SIG-M5 (cell line): ENCODE measurements at places on chromosomes 4 and X.

GRCh38 chr4:180675359-180675650, 1567.9 kb upstream of the TENM3 start:
- no peak for DNase-seq

- DNase-seq, result no peak
Measured at GRCh38 chr4:20639346-20639745, 60.9 kb upstream of the PACRGL start.

GRCh38 chr4:16122784-16123183, 39.0 kb upstream of the PROM1 start:
- no peak for DNase-seq

GRCh38 chr4:128337863-128338262, 50.2 kb upstream of the PGRMC2 start:
- no peak for DNase-seq

- no peak for DNase-seq
Measured at GRCh38 chr4:4981427-4981826, 37.8 kb downstream of the CYTL1 start.

- no peak for DNase-seq
Measured at GRCh38 chr4:100483796-100484195, 34.0 kb downstream of the EMCN start.

DNA sequence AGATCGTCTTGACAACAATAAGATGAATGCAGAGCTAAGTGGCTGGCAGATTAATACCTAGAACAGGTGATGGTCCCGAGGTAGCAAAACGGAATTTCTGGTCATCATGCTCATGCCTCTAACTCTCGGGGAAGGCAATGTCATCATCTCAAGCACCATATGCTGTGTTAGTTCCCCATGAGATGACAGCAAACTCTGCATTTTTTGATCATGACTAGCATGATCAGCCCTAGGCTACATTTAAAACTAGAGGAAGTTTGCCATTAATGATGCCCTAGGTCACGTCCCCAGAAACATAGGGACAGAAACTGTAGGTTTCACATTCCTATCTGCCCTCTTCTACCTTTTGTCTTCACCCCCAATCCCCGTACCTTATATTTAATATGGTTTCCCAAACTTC, 11.6 kb downstream of the LPAR4 start:
- no peak for DNase-seq

DNA sequence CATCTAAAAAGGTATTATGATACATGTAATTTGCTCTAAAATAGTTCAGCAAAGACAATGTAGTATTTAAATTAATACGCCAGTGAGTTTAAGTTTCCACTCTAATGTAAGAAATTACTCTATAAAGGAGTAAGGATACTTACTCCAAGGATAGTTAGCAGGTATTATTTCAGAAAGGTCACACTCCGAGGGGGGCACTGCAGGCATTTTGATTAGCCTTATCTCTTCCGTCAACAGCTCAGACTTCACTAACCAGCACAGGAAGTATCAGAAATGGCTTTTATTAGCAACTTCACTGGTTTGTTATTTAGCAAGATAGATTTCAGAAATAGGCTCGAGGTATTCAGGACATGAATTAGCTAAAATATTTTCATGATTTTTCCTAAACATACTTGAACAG, 127.0 kb downstream of the COX18 start:
- DNase-seq, result no peak

DNA sequence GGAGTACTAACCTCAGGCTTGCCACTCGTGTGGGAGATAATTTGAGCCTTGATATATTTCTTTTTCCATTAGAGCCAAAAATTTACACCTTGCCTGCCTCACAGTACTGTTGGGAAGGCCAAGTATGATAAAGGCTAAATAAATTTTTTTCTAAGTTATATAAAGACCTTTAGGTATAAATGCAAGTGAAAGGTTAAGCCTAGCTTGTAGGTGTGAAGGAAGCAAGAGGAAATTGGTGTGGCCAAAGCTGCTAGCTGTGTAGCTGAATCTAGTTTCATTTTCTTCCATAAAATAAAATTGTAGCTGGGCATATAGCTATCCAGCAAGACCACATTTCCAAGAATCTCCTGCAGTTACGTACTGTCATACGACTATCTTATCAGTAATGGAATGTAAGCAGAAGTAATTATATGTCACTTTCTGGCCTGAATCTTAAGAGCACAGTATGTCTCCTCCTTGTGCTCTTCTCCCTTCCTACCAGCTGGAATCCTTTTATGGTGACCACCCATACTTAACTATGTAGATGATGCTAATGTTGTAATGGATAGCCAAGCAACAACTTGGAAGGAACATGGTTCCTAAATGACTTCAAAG, 14.3 kb upstream of the GABRE start:
- DNase-seq, result no peak

- DNase-seq, result no peak
Measured at GRCh38 chr4:67922697-67923096, 38.9 kb upstream of the TMPRSS11D start.

DNA sequence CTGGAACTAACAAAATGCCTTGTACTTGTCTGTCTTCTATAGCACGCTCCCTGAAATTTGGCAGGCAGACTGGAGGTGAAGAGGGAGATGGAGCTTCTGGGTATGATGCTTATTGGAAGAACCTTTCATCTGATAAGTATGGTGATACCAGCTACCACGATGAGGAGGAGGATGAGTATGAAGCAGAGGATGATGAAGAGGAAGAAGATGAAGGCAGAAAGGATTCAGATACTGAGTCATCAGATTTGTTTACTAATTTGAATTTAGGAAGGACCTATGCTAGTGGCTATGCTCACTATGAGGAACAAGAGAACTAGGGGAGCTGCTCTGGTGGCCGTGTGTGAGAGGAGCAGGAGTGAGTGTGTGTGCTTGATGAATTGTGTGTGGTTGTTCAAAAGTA, 13.0 kb downstream of the ZNF330 start:
- no peak for DNase-seq

DNA sequence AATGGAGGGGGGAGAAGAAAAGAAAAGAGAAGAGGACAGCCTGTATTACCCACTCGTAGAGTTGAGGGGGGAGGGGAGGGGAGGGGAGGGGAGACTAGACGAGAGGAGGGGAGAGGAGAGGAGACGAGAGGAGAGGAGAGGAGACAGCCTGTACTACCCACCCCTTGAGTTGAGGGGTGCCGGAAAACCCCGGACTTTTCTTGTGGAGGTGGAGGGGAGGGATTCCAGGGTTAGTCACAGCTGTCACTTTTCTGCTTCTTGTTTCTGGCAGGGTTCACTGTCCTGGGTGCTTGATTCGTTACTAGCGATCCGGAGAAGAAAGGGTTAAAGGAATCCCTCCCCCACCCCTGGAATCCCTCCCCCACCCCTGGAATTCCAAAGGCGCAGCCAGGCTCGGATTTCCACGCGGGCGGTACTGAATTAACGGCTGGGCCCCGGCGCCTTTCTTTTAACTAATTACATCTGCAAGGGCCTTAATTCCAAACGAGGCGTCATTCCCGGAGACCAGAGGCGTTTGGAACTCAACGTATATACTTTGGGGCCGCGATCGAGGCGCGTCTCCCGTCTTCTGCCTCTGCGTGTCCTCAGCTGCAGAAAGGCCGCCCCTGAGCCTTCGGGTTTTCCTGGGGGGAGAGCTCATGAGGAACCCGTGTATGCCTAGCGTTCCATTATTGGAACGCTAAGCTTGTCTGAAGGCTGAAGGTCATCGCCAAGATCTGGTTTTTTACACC, 20.1 kb upstream of the CSF2RA start:
- DNase-seq, result no peak

- DNase-seq, result no peak
Measured at GRCh38 chr4:19346636-19347035, 905.1 kb upstream of the SLIT2 start.

DNA sequence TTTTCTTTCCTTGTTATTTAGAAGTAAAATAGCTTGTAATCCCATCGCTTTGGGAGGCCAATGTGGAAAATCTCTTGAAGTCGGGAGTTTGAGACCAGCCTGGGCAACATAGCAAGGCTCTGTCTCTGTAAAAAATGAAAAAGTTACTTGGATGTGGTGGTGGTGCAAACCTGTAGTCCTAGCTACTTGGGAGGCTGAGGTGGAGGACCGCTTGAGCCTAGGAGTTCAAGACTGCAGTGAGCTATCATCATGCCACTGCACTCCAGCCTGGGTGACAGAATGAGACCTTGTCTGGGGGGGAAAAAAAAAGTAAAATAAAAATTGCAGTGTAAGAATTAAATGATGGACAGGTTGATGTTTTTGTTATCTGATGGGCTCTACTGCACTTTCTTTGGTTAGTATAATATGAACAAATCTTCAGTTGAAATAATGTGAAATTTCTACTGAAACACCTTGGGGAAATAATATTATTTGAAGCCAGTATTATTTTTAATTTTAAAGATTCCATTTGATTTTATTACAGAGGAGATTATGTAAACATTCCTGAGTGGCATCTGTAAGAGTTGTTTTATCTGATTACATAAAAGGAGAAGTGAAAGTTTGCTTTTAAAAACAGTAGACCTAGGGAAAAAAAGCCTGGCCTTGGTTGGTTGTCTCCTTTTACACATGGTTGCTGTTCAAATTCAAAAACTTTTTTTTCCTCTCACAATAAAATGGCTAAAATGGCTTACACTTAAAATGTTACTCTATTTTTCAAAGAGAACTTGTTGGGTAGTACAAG, 10.5 kb upstream of the NDUFC1 start:
- DNase-seq, result no peak

DNA sequence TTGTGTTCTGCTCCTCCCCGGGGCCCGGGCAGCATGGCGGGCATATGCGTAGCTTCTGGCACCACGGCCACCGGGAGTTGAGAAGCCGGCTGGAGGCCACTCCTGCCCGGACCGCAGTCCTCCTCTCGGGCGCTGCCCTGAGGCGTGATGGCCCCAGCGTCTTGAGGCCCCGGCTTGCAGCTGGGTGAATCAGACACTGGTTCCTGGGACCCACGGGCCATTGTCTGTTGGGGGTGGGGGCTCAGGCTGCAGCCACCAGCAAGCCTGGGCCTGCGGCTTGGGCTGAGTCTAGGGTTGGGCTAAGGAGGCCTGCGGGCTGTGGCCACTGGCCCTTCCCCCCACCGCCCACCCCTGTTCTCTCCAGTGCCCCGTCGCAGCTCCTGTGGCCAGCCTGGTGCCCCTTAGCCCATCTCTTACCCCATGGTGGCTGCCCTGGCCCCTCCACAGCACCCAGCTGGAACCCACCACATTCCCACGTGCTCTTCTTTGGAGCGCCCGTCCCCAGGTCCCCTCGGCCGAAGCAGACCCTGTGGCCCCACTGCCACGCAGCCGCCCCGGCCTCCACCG, 6.7 kb upstream of the UVSSA start:
- DNase-seq, result no peak

- no peak for DNase-seq
Measured at GRCh38 chr4:171602638-171603355, 210.4 kb upstream of the GALNTL6 start.

DNA sequence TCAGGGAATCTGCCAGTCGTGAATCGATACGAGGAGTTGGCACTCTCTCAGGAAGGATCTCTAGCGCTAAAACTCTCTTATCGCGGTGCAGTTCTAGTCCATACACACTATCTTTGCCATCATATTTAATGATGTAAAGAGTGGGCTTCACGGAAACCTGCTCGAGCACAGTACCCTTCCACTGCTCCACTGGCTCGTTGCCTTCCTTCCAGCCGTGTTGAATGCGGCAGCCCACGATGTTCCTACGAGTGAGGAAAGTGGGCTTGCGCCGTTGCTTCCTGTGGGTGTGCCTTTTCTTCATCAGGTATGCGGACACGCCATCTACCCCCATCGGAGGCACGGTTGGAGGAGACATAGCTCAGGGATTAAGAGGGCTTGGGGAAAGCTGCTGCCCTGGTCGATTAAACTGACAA, 661 bp downstream of the SPIN4 start:
- DNase-seq, result no peak

DNA sequence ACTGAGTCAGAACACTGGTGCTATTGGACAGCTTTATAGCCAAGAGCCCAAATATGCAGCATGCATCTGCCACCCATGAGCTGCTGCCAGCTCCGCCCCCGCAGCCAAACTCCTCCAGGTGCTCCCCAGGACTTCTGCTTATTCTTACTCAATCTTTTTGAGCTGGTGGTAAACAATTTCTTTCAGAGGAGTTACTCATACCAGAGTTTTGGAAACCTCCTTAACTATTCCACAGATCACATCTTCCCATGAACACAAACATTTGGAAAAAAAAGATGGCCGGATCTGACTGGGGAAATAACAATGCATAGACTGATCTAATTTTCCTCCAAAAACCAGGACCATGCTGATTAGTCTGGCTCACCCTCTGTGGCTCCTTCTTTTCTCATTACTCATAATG, 399.9 kb downstream of the GPM6A start:
- DNase-seq, result no peak

GRCh38 chr4:147960971-147961370, 229.1 kb downstream of the ARHGAP10 start:
- no peak for DNase-seq

GRCh38 chr4:110518889-110519490, 43.0 kb downstream of the ENPEP start:
- DNase-seq, result no peak

- DNase-seq, result no peak
Measured at GRCh38 chr4:183098019-183098722, 886 bp upstream of the WWC2 start.

- DNase-seq, result no peak
Measured at GRCh38 chr4:16659694-16660093, 238.8 kb downstream of the LDB2 start.

DNA sequence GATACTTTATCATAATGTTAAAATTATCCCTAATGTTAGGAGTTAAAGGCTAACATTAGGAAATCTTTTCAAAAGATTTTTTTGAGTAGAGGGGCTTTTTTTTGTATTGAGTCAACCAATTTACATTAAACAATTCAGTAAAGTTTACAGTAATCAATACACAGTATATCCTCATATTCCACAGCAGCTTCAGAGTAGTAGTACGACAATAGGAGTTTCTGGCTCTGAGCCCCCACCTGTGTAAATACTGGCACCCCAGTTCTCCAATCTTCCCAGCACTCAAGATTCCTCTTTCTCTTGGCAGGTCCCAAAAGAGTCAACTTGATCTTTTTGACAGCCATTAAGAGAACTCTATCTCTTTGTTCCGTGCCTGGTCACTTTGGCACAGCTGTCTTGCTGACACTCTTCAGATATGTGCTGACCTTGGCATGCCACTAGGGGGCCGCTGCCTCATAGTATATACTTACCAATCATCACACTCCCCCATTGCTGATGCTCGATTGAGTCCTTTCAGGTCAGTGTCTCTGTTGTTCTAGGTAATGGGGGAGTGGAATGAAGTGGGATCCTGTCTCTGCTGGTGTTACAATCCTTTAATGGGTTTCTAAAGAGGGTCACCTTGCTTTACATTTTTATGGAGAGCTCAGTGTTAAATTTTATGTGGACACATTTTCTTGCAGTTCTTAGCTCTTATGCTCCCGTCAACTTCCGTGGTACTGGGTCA, 19.5 kb upstream of the CCNI start:
- no peak for DNase-seq

DNA sequence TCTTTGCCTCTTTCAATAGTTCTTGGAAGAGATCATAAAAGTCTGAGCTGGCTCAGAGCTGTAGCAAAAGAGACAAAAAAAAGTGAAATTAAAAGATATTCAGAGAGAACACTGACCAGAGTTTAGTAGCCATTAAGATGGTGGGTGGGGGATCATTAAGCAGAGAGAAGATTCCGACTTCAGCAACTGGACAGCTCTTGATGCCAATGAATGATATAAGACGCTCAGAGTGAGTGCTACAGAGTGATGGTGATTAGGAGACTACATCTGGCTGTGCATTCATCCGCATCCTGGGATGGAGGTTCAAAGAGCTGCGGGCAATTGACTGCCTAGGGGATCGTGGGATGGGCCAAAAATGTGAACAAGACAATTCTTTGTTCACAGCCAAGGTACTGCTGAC, 178.5 kb downstream of the PACRGL start:
- DNase-seq, result no peak
